ENCODE measurements at places on chromosomes 3 and 15.

DNA sequence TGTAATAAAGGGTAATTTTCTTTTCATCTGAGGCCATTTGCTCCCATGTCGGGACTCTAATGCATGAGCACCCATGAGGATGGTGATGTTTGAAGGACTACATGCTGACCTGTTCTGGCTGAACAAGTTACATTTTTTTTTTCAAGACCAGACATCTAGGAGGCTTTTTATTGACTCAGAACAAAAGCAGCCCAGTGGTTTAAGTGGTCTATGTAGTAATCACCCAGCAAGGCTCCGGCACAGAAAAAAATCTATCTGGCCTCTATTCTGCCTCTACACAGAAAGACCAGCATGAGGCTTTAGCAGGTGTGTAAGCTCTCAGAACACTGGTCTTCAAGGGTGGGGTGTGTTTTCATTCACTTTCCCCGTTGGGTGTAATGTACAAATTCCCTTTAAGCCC, 95.1 kb upstream of the ZBED2 start:
- peak; percentile 55 for DNase-seq

DNA sequence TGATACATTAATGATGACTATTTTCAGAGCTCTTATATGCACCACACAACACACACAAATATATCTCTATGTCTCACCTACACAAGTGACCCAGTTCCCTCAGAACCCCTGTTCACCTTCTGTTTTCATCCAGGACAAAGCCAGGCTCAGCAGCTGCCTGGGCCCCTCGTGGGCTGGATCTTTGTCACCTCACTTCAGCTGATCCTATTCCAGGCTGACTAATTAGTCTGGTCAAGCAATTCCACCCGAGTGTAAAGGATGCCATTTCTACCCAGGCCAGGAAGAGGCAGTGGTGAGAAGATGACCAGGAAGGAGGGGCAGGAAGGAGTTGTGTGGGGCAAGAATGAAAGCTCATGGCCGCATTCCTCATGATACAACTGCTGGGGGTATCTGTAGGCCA, 62.3 kb downstream of the DHX30 start:
- no peak for DNase-seq

- DNase-seq: peak; percentile 81
These were observed 205.7 kb upstream of the ZPLD1 start for GRCh38 chr3:102229062-102229655.

DNA sequence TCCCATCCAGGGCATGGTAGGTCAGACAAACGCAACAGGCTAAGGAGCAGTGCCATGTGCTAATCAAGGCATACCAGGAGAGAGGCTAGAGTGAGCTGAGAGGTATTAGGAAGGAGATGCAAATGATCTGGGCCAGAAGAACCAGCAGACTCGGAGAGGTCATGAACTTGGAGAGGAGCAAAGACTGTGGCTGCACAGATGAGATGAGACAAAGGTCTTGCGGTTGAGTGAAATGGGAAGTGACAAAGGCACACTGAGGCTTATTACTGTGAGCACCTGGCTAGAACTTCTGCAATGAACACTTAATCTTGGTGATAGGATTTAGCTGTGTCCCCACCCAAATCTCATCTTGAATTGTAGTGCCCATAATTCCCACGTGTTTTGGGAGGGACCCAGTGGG, 380.2 kb downstream of the ULK4 start:
- no peak for DNase-seq

GRCh38 chr3:56836276-56837163, 34.8 kb upstream of the ARHGEF3 start:
- no peak for DNase-seq

GRCh38 chr3:34277110-34277509, 478.7 kb downstream of the PDCD6IP start:
- DNase-seq: no peak

DNA sequence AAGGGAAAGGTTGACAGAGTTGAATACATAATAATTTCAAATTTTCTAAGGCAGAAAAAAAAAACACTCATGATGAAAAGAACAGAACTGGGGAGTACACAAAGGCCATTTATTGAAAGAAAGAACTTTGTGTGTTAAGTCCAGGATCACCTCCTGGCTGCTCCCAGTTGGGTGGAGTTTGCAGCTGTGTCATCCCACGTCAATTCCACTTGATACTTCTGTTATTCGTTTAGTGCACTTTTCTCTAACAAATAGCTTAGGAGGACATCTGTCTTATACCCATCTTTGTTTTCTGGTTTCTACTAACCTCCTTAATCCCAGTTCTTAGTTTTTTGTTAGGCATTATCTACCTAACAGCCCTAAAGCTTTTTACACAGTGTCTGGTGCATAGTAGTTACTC, 44.7 kb downstream of the SGO1 start:
- no peak for DNase-seq

DNA sequence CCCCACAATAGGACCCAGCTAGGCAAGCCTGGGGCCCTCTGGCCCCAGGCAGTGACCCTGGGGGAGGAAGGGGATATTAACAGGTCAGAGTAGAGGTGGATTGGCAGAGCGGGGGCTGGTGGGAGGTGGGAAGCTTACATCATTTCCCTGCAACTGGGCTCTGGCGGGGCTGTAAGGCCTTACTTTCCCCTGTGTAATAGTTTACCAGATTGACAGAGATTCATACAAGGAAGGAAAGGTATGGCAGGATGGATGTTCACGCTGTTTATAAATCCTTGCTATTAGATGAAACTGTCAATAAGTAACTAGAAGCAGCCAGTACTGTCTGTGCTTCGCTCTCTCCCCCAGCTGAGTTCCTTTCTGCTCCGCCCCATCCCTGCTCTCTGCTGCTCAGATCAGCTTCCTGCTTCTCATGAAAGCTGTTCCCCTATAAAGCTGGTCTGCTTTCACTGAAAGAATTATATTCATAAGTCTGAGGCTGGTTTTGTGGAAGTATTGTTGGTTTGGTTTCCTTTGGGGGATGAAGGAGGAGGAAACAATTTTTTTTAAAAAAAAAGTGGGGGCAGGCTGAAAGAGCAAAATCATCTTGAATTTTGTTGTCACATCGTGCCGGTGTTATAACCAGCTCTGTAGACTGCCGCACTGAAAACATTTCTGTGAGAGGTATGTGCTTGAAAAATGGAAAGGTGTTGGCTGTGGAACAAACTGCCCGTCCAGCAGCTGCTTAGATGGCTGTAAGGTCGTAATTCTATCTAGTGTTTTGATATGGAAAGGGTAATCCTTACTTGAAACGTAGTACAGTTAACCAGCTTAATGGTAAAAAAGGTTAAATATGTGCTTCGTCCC, 76.4 kb downstream of the BBX start:
- DNase-seq: peak; percentile 68

GRCh38 chr3:24069045-24069444, 124.0 kb downstream of the NR1D2 start:
- no peak for DNase-seq

GRCh38 chr3:72482589-72483321, 365.5 kb downstream of the SHQ1 start:
- peak; percentile 78 for DNase-seq

DNA sequence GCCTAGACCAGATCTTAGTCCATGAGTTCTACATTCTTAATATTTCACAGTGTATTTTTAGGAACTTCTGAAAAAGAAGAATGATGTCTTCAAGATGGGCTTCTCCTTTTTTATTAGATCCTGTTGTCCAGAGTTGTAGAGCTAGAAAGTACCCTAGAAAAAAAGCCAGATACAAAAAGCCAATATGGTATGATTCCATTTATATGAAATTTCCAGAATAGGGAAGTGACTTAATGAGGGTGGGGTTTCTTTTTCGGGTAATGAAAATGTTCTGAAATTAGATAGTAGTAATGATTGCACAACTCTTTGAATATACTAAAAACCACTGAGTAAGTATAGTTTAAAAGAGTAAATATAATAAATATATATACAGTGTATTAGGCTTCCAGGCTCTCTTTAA, 116.9 kb downstream of the NFKBIZ start:
- DNase-seq: no peak

- DNase-seq: no peak
These were observed 411.6 kb upstream of the CADM2 start for GRCh38 chr3:84547207-84547606.

- no peak for DNase-seq
These were observed 648.9 kb upstream of the GBE1 start for GRCh38 chr3:82410366-82410765.

DNA sequence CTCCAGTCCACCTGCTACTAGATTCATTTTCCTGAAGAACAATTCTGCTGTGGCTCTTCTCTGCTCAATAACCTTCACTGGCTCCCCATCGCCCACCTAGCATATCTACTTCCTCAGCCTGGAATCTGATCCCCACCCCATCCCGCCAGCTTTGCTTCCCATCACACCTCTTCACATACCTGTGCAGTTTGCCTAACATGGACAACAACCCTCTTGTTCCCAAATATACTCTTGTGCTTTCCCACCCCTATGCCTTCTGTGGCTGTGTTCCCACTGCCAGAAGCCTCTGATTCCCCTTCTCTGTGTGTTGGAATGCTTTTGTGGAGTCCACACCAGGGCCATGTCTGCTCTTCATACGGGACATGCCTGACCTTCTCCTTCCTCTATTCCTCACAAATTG, 29.5 kb downstream of the CMTM7 start:
- DNase-seq: peak; percentile 19

GRCh38 chr3:105847865-105848264, 20.9 kb downstream of the CBLB start:
- no peak for DNase-seq

GRCh38 chr3:74613521-74614106, 845 bp downstream of the CNTN3 start:
- DNase-seq: no peak

DNA sequence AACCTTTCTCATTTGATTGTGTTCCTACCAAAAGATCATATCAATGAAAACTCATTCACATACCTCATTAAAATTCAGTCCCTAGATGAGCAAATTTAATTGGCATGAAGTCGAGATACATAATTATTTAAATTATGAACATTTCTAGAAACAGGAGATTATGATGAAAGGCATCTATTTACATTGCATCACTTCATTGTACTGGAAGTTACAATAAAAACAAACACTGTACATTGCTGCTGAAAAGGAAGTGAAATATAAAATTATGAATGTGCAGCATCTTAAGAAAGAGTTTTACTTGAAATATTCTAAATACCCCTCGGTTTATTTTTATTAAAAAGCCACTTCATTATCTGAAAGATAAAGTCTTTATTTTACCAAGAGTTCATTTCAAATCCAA, 163.4 kb upstream of the ZNF385D start:
- DNase-seq: no peak

GRCh38 chr3:48962939-48963338, 27.1 kb upstream of the P4HTM start:
- DNase-seq: no peak

DNA sequence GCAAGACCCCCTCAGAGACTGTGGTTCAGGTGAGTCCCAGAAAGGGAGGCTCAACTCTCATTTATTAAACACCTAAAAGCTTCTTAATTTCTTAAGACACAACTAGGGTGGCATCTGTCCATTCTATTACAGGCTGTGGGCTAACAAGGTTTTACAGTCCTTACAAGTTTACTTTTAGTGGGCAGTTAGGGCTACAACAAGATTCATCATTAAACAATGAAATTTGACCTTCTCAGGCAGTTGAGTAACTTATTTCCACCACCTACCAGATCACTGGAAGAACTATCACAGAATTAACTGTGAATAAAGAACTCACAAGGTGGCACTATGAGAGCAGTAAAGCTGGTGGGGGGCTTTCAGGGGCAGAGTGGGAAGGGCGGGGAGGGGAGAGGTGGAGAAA, 132.6 kb downstream of the PLD1 start:
- no peak for DNase-seq

- no peak for DNase-seq
These were observed 9.5 kb downstream of the CA12 start for GRCh38 chr15:63372018-63372705.

- no peak for DNase-seq
These were observed 211.5 kb upstream of the TP63 start for GRCh38 chr3:189419683-189420082.

- no peak for DNase-seq
These were observed 8.2 kb downstream of the NDUFB4 start for GRCh38 chr3:120604382-120604781.

Data from activated CD8-positive, alpha-beta T cell treated with anti-CD3 and anti-CD28 coated beads, Interleukin-2, amount 10 ng/mL, durations not matched to agents 7 days and 5 days (primary cell).